Breast epithelium (tissue), 4 donors: ENCODE measurements at places on chromosomes 13 and 19.

GRCh38 chr13:29909975-29910674, 59.7 kb upstream of the UBL3 start:
- no peak overlapping the region for H3K27ac ChIP-seq
- no peaks in the 10 kb centered on the region for H3K27me3 ChIP-seq
- H3K4me3 ChIP-seq: no peak overlapping the region
- no peaks in the 10 kb centered on the region for H3K4me1 ChIP-seq
- DNase-seq: no peak

- no peak overlapping the region for H3K27ac ChIP-seq
- no peaks in the 10 kb centered on the region for H3K27me3 ChIP-seq
- H3K4me3 ChIP-seq: no peak overlapping the region
- H3K36me3 ChIP-seq: no peaks in the 10 kb centered on the region
- no peak for DNase-seq
Observed at GRCh38 chr19:2957160-2957559, 12.4 kb upstream of the ZNF77 start.

GRCh38 chr19:51146751-51147150, 4.7 kb downstream of the SIGLEC7 start:
- H3K4me3 ChIP-seq: no peak overlapping the region
- H3K27me3 ChIP-seq: no peaks in the 10 kb centered on the region
- H3K4me1 ChIP-seq: no peaks in the 10 kb centered on the region
- no peak overlapping the region for H3K27ac ChIP-seq

- peak overlapping the region; percentile 85 for H3K4me3 ChIP-seq
- no peaks in the 10 kb centered on the region for H3K4me1 ChIP-seq
- DNase-seq: no peak
- peak overlapping the region; percentile 95 for H3K27ac ChIP-seq
Observed at GRCh38 chr13:49246850-49247642, 679 bp upstream of the CDADC1 start.

- no peaks in the 10 kb centered on the region for H3K4me1 ChIP-seq
- no peak overlapping the region for H3K4me3 ChIP-seq
- DNase-seq: no peak
- H3K27ac ChIP-seq: no peak overlapping the region
- no peaks in the 10 kb centered on the region for H3K27me3 ChIP-seq
Observed at GRCh38 chr13:36806102-36806501, 12.9 kb upstream of the RFXAP start.

DNA sequence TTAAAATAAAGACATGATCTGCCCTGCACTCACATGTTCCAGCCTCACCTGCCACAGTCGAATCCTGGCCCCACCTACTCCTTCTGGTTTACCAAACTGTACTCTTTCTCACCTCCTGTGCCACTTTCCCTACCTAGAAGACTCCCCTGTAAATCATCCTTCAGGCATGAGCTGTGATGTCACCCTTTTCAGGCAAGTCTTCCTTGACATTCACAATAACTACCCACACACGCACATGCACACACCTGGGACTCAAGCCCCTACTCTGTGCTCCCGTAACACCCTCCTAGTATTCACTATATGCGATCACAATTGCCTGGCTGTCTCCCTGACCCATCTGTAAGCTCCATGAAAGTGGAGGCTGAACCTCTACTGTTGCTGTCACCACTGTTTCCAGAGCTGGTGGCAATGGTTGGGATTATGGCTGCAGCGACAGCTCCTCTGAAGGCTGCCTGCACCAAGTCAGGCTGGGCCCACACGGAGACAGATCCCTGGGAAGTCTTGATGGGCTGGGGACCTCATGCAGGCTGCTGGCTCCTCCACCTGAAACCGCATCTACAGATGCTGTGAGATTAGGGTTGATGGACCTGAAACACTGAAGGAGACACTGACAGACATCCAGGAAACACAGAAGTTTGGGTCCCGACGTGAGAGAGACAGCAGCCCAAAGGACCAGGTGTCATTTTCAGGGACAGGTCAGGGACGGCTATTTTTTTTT, 611.1 kb downstream of the UQCRFS1 start:
- no peak overlapping the region for H3K4me3 ChIP-seq
- no peaks in the 10 kb centered on the region for H3K36me3 ChIP-seq
- no peak overlapping the region for H3K27ac ChIP-seq
- H3K4me1 ChIP-seq: no peaks in the 10 kb centered on the region
- no peak for DNase-seq

GRCh38 chr13:49436890-49437289, 7.0 kb downstream of the CAB39L start:
- H3K36me3 ChIP-seq: peaks cover 3% of the 10 kb centered on the region

- H3K27me3 ChIP-seq: no peaks in the 10 kb centered on the region
- no peaks in the 10 kb centered on the region for H3K36me3 ChIP-seq
- no peaks in the 10 kb centered on the region for H3K4me1 ChIP-seq
- DNase-seq: peak; percentile 33
- H3K4me3 ChIP-seq: no peak overlapping the region
- H3K27ac ChIP-seq: no peak overlapping the region
Observed at GRCh38 chr19:6047256-6047655, 63.0 kb downstream of the RFX2 start.

GRCh38 chr19:8085598-8086408, 33.2 kb downstream of the CCL25 start:
- H3K27ac ChIP-seq: no peak overlapping the region
- no peak overlapping the region for H3K4me3 ChIP-seq
- no peaks in the 10 kb centered on the region for H3K4me1 ChIP-seq
- H3K27me3 ChIP-seq: no peaks in the 10 kb centered on the region

DNA sequence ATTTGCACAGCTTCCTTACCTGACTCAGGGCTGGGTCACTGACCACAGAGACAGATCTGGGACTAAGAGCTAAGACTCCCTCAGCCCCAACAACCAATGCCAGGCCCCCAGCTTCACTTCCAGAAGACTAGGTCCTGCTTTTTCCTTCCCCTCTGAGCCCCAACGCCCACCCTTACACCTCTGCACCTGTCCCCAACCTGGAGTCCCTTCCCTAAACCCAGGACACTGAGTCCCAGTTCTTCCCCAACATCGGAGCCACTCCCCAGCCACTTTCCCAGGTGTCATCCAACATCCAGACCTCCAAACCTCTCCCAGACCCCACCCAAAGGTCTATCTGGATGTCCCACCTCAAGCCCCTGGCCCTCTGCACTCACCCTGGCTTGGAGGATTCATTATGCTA, 2.9 kb downstream of the FCER2 start:
- DNase-seq: no peak
- H3K36me3 ChIP-seq: no peaks in the 10 kb centered on the region
- H3K27me3 ChIP-seq: no peaks in the 10 kb centered on the region
- H3K4me1 ChIP-seq: no peaks in the 10 kb centered on the region
- no peak overlapping the region for H3K27ac ChIP-seq

GRCh38 chr19:38243279-38243673, 12.9 kb downstream of the PPP1R14A start:
- H3K27ac ChIP-seq: no peak overlapping the region
- no peak for DNase-seq
- no peaks in the 10 kb centered on the region for H3K36me3 ChIP-seq
- no peak overlapping the region for H3K4me3 ChIP-seq
- no peaks in the 10 kb centered on the region for H3K27me3 ChIP-seq

DNA sequence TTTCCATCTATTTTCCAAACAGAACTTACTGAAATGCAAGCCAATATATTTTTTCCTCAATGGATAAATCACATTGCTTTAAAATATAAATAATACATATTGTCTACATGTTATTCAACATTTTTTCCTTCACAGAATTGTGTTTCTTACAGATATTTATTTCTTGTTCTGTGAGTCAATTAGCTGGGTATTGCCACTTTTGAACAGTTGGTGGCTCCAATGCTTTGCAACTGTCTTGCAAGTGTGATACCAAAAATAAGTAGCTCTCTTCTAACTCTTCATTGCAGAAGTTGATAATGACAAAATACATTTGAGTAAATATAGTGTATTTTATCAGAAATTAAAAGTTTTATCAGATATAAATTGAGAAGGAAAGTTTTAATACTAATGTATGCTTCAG, 17.1 kb upstream of the GPC5 start:
- no peaks in the 10 kb centered on the region for H3K27me3 ChIP-seq
- no peak overlapping the region for H3K27ac ChIP-seq
- DNase-seq: no peak
- no peaks in the 10 kb centered on the region for H3K4me1 ChIP-seq

- peak overlapping the region; percentile 83 for H3K4me3 ChIP-seq
- H3K27me3 ChIP-seq: no peaks in the 10 kb centered on the region
- peaks cover 20% of the 10 kb centered on the region for H3K4me1 ChIP-seq
- H3K36me3 ChIP-seq: peaks cover 11% of the 10 kb centered on the region
- peak; percentile 91 for DNase-seq
- peak overlapping the region; percentile 99 for H3K27ac ChIP-seq
Observed at GRCh38 chr19:1252221-1252820, 3.9 kb downstream of the MIDN start.

GRCh38 chr13:110254151-110254679, 52.7 kb downstream of the COL4A1 start:
- H3K27me3 ChIP-seq: no peaks in the 10 kb centered on the region
- no peaks in the 10 kb centered on the region for H3K4me1 ChIP-seq
- no peak overlapping the region for H3K27ac ChIP-seq
- DNase-seq: no peak
- no peak overlapping the region for H3K4me3 ChIP-seq
- H3K36me3 ChIP-seq: no peaks in the 10 kb centered on the region

GRCh38 chr19:45517238-45517637, 10.0 kb downstream of the VASP start:
- no peak overlapping the region for H3K4me3 ChIP-seq
- no peak for DNase-seq
- no peaks in the 10 kb centered on the region for H3K36me3 ChIP-seq
- no peaks in the 10 kb centered on the region for H3K27me3 ChIP-seq
- peaks cover 11% of the 10 kb centered on the region for H3K4me1 ChIP-seq
- no peak overlapping the region for H3K27ac ChIP-seq

DNA sequence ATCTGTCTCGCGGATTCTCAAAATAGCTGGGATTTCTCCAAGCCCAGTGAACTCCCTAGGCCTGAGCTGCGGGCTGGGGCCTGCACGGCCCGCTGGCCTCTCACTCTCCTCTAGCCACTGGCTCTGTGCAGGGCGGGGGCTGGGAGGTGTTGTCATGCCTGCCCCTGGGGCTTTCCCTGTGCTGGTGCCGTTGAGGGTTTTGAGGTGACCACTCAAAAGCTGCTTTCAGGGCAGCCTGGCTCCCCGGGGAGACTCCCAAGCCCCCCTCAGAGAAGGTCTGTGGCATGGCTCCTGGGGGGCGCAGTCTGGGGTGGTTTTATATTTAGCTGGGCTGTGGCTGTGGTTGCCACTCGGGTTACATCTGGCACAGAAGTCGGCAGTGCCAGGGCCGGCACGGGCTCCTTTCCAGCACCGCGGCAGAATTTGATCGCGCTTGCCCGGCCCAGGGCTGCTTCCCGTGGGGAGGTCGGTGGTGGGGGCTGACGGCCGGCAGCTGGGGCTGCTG, 10.0 kb downstream of the NDUFB7 start:
- no peaks in the 10 kb centered on the region for H3K27me3 ChIP-seq
- H3K27ac ChIP-seq: peak overlapping the region; percentile 82
- H3K36me3 ChIP-seq: no peaks in the 10 kb centered on the region
- peaks cover 18% of the 10 kb centered on the region for H3K4me1 ChIP-seq

GRCh38 chr13:112703449-112704284, 13.8 kb downstream of the ATP11A start:
- no peaks in the 10 kb centered on the region for H3K27me3 ChIP-seq
- no peaks in the 10 kb centered on the region for H3K36me3 ChIP-seq
- no peak overlapping the region for H3K27ac ChIP-seq
- no peaks in the 10 kb centered on the region for H3K4me1 ChIP-seq
- no peak for DNase-seq
- no peak overlapping the region for H3K4me3 ChIP-seq
